Activated CD4-positive, alpha-beta T cell treated with anti-CD3 and anti-CD28 coated beads, Interleukin-2, amount 50 U/mL, for 24 hours (primary cell): ENCODE measurements at places on chromosomes 6 and 20.

DNA sequence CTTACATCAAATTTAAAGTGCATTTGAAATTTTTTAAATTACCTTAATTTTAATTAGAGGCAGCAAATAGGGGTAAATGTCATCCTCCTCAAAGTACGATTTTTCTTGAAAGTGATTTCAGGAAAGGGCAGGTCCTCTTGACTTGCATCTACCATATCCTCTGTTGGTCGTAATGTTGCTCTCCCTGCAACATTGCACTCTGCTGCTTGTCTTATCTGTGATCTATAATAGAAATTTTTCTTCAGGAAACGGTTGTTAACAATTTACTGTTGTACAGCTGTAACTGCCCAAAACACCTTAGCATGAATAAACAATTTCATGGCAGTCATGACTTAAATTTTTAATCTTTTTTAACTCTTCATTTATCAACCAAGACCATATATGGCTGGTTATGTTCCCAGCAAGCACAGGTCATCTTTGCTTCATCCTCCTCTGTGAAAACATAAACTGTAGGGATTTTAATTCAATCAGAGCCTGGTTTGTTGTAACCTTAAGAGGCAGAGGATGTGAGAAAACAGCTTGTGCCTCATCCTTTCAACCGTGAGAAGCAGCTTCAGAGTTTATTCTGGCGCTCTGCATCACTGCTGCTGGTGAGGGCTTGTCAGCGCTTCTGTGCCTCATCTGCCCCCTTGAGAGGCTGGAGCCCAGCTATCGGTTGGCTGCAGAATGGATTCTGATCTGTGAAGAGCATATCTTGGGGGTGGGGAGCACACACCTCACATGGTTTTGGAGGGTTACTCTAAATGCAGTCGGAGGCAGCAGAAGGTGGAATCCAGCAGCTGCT, 56.0 kb downstream of the CTNNBL1 start:
- no peak for DNase-seq

- no peak for DNase-seq
These were observed 23.1 kb downstream of the FBXL4 start for GRCh38 chr6:98924647-98925046.

- DNase-seq, result no peak
These were observed 7.3 kb downstream of the ECI2 start for GRCh38 chr6:4128072-4128471.

DNA sequence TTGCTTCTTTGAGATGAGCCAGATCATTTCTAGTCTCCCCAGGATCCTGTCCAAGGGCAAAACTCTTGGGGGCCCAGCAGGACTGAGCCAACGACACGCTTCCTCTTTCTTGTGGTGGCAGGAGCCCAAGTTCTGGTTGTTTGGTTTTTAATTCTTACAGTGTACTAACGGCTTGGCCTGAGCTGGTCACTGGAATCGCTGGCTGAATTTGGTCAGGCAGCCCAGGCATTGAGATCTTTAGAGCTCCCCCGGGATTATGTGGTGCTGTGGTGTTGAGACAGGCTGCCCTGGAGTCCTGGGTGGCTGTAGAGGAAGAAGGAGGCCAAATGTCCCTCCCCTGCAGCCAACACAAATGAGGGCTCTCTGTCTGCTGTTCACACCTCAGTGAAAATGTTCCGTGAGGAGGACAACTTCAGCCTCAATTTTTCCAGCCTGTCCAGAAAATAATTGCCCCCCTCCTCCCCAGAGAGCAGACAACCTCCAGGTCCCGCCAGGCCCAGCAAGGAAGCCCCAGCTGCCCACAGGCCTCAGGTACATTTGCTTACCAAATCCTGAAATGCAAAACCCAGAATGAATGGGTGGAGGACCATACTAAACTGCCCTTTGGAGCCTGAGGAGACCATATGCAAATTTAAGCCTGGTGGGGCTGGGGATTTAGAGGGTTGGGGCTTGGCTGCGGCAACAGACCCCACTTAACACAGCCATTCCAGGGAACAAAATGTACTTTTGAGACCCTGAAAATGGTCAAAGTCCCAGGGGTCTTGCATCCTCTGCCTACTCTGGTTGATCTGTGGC, 23.6 kb downstream of the BNIP5 start:
- DNase-seq, result no peak

DNA sequence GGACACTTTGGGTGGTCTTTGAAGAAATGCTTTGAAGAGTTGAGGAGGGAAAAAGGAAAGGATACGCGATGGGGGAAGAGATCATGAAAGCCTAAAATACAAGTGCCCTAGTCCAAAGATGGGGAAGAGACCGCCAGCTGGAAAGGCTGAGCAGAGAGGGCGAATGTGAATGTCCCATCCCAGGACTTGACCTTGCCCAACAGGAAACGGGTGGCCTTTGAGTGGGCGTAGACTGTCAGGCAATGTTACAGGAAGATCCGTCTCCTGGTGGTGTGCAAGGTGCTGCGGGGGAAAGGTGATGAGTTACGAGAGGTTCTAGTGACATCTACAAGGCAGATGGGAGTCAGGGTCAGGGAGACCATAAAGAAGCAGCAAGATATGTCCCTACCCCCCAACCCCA, 55.0 kb upstream of the TBXT start:
- no peak for DNase-seq

DNA sequence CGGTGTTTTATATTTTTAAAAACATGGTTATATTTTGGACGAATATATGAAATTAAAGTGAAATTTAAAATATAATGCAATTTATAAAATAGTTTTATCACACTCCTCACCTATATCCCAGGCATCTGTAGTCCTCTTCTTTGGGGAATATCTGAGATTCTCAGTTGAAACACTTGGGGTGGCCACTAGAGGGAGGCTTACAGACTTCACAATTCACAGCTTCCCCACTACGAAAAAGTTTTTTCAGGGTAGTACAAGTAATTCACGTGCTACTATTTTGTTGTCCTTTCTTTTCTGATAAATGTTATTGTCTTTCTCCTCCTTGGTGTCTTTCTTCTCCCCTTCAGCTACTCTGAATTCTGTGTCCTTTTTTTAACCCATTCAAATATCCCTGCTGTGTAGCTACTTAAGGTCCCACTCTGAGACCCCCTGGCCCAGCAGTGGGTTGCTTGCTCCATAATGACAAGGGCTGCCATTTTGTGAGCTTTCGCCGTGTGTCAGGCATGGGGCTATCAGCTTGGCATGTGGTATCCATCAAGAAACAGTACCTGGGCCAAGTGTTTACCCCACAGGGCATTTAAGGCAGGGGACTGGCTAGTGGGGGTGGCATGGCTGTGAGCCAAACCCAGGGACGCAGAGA, 43.6 kb upstream of the PHACTR3 start:
- no peak for DNase-seq

DNA sequence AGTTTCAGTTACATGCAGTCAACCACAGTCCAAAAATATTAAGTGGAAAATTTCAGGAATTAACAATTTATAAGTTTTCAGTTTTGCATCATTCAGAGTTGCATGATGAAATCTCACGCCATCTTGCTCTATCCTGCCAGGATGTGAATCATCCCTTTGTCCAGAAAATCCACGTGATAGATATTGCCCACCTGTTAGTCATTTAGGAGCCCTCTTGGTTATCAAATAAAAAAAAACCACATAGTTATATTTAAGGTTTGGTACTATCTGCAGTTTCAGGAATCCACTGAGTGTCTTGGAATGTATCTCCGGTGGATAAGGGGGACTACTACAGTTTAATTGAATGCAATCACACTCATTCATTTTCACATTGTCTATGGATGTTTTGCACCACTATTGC, 1249.0 kb upstream of the CITED2 start:
- no peak for DNase-seq

GRCh38 chr6:52015953-52016352, 71.5 kb downstream of the PKHD1 start:
- DNase-seq, result no peak

GRCh38 chr20:3923818-3924217, 34.6 kb downstream of the PANK2 start:
- no peak for DNase-seq

- DNase-seq, result no peak
These were observed 37.2 kb downstream of the SCML4 start for GRCh38 chr6:107786709-107787588.

GRCh38 chr6:40340957-40341356, 246.2 kb downstream of the LRFN2 start:
- no peak for DNase-seq

DNA sequence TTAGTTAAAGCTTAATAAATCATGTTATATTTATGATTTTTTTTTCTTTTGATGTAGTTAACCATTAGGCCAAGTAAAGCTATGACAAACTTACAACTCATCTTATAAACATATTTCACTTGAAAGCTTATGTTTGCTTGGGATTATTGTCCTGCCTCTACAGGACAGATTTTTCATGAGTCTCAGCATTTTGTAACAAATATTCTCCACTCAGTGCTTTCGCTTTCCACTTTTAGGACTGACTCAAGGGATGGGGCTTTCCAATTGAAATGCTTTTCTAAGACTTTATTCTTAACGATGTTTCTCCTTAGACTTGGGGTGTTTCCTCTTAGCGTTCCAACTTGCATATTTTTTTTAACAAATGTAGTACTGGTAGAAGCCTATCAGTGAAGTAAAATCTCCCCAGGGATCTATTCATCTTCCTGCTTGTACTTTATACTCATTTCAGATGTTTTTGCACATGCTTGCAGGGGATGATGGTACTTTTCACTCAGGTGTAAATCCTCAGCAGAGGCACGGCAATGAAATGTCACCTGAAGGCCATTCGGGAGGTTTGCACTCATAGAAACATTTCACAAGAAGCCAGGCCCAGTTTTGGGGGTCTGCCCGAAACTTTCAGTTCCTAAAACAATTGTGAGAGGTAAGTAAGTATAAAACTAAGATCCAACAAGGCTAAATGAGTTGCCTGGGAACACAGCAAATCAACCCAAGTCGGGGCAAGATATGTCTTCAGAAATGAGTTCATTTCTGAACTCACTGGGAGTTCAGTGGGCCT, 298.1 kb upstream of the FOXQ1 start:
- DNase-seq, result no peak

GRCh38 chr6:63527658-63528514, 44.4 kb upstream of the LOC128125822 start:
- no peak for DNase-seq

DNA sequence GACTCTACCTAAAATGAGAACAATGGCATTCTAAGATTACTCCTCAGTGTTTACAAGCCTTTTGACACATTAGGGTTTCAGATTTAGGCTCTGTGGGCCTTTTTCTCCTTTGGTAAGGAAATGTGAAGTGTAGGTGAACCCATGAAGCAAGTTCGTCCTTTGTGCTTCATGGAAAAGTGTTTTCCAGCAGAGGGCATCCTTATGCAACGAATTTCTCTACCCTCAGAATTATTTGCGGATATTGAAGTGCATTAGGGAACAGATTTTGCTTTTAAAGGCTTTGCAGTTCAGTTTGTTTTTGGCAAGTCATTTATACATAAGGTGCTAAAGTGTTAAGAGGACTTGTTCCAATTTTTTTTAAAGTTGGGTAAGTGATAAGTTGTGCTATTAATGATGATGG, 55.7 kb upstream of the FERMT1 start:
- no peak for DNase-seq

DNA sequence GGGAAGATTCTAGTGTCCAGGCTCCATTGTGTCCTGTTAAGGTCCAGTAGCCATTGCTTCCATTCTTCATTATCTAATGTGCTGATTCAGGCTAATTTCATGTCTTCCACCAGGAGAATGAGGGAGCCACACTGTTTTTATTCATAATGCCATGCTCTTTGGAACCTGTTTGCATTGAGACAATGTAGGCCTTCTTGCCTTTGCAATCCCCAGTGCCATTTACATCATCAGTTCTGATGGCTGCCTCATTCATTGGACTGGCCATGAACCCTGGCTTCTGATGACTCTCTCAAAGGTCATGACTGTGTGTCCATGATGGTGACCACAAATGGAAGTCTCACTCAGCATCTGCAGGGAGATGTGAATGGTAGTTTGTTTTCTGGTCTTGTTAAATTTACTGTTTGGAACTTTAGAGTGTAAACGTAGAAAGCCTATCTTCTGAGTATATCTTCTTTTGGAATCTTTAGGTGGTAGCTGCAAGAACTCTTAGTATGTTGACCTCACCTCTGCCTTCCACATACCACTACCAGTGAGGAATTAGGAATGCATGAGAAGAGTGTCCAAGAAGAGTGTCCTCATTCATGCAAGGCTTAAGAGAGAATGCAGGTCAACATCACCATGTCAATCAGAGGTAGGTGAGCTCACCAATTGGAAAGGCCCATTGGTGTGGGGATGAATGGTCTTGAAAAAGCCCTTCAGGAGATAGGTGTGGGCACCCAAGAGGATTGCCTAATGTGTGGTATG, 42.9 kb upstream of the ZFP64 start:
- no peak for DNase-seq

DNA sequence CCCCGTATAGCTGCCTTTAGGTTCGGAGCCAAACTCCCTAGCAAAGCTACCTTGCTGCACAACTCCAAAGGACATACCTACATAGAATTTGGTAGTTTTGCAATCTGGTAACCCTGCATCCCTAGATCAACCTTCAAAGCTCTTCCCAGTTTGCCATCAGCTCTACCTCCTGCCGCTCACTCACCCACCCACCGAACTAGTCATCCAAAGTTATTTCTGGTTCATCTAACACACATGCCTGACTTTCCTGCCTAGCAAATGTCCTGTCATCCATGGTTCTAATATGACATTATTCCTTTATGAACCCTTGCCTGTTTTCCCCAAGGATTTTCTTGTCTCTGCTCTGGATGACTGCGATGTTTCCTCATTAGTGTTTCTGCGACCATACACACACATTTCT, 21.6 kb downstream of the SPAG4 start:
- no peak for DNase-seq

GRCh38 chr6:40965046-40965445, 74.0 kb downstream of the UNC5CL start:
- no peak for DNase-seq

- DNase-seq, result no peak
These were observed 1.6 kb upstream of the RPS12 start for GRCh38 chr6:132812756-132813172.

DNA sequence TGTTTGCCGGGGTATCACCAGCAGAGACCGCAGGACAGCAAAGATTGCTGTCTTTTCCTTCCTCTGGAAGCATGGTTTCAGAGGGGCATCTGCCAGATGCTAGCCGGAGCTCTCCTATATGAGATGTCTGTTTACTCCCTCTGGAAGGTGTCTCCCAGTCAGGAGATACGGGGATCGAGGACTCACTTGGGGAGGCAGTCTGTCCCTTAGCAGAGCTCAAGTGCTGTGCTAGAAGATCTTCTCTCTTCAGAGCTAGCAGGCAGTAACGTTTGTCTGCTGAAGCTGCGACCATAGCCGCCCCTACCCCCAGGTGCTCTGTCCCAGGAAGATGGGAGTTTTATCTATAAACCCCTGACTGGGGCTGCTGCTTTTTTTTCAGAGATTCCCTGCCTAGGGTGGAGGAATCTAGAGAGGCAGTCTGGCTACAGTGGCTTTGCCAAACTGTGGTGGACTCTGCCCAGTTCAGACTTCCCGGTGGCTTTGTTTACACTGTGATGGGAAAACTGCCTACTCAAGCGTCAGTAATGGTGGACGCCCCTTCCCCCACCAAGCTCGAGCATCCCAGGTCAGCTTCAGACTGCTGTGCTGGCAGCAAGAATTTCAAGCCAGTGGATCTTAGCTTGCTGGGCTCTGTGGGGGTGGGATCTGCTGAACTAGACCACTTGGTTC, 133.0 kb upstream of the FLRT3 start:
- DNase-seq, result no peak

GRCh38 chr6:151539506-151540268, 45.9 kb downstream of the CCDC170 start:
- DNase-seq, result no peak
